T-helper 22 cell (primary cell): ENCODE measurements at places on chromosomes 5 and 9.

GRCh38 chr9:133948131-133948530, 44.0 kb downstream of the VAV2 start:
- no peak for DNase-seq

DNA sequence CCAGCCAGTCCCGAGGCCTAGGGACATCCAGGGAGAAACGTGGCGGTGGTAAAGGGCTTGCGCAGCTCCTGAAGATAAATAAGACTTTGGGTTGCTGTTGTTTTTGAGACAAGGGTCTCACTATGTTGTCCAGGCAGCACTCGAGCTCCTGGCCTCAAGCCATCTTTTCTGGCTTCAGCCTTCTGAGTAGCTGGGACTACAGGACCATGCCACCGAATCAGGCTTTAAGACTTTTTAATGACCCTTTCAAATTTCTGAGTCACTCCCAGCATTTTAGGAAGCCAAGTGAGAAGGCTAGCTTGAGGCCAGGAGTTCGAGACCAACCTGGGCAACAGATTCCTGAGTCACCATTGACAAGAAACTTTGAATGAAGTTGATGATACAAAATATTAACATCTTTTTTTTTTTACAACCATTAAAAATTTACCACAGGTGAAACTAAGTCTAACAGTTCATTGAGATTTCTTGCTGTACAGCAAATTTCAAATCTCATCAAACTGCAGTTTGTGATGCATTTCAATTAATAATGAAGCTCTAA, 817 bp upstream of the GNE start:
- DNase-seq = no peak

DNA sequence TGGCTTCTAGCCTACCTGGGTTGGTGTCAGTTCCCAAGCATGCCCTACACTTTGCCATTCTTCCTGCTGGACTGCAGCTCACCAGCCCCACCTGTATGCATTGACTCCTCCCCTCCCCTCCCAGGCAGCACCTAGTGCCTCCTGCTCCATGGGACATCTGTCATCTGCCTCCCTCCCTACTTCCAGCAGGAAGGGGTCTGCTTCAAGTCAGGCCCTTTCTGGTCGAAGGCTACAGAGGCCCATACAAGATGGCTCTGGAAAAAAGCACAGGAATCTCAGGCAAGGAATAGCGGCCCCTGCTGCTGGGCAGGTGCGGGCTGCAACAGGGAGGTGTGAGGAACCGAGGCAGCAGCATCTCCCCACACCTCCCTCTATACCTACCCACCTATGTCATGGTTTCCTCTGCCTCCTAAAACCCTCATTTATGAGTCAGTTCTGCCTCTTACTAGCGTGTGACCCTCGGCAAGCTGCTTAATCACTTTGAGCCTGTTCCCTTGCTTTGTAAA, 19.7 kb downstream of the WWC1 start:
- no peak for DNase-seq

GRCh38 chr5:57119031-57119430, 54.8 kb upstream of the GPBP1 start:
- DNase-seq = no peak

DNA sequence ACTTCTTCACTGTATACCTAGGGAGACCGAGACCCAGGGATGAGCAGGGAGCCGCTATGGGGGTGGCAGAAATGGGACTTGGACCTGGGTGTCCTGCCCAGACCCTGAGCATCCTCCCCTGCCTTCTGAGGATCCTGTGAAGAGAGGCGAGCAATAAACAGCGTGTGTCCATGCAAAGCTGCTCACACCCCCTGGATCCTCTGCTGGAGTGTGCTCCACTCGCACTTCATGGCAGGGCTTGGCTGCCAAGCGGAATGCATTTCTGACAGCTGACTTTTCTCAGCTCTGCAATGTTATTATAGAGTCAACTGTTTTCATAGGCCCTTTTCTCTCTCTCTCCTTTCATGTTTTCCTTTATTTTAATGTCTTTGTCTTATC, 31.0 kb upstream of the ALDH1B1 start:
- no peak for DNase-seq

DNA sequence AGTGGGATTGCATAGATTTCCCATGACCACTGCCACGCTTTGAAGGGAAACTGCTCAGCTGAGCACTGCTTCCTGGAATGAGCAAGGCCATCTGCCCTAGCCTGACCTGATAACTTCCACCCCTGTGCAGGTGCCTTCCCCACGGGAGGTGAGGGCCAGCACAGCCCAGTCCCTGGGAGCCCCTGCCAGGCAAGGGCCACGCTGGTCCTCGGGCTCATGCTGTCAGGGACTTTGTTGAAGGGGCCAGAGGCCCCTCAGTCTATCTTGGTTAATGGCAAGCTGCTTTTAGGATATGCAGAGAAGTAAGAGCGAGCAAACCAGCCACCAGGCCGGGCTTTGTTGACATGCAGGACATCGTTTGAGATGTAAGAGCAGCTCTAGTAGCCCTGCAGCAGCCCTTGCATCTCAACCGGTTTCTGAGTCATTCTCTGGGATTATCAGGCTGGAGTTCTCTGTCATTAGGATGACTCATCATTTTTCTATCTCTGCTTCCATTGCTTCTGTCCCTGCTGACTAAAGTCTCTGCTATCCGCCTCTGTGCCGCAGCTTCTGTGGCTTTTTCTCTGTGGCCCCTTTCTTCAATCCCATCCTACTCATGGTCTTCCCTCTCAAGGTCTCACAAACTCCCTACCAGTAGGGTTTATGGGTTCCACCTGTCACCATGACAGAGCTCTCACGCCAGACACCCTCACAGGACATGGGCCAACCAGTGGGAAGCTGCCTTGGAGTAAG, 30.6 kb upstream of the IQGAP2 start:
- DNase-seq = no peak

GRCh38 chr9:96015876-96016686, 140.6 kb downstream of the ERCC6L2 start:
- DNase-seq = no peak

DNA sequence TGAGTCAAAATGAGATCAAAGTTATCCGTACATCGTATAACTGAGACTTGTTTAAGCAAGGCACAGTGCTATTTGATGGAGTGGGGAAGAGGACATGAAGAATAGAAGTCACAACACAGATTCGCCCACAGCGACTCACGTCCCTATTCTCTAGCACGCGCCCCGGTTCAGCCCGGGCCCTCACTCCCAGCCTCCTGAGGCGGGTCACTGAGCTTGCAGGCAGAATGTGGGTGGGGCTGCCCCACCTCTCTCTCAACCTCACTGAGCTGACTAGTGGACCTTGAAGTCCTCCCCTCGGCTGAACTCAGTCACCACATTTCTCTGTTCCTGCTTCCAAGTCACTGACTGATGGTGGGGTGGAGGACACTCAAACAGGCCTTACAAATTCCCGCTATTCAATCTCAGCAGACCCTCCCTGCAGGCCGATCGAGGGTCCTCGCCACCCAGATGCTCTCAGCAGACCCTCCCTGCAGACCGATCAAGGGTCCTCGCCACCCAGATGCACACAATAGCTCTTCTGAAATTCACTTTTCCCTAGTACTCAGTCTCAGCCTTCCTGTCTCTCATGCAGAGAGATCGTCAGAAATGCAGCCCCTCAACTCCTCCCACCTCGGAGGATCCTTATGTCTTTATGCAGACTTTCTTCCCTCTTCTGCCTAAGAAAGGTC, 12.9 kb downstream of the GLDC start:
- no peak for DNase-seq
